ENCODE measurements at places on chromosomes 5 and 9.
A peak's percentile ranks its signal among the peaks of the same experiment; 100 is the strongest.

DNA sequence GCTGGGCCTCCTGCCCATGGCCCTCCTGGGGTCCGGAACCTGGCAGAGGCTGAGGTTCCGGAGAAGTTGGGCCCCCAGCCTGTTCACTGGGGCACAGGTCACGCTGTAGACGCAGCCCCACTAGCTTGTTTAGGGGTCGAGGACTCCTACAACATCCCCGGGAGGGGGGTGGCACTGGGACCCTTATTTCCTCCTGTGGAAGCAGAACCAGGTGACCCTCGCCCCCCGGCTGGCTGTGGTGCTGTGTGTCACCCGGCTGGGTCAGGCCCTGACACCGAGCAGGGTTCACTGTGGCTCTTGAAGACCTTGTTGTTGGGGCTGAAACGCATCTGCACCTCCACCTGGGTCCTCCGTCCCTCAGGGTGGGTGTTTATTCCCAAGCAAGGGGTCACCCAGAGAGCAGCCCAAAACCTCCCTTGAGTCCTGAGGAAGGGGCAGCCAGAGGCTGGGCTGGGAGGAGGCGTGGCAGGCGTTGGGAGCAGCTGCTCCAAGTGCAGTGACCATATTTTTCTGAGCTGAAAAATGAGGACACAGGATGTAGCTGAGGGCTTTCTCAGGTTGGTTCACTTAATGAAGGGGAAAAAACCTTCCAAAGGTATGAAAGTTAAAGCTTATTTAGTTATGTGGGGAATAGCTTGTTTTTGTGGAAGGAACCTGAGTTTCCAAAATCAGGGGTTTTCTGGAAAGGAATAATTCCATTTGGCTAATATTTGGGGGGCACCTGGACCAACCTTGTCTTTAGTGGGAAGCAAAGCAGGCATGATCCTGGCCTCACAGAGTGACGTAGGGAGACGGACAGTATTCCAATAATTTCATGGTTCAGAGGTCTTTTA is 164.7 kb upstream of the IER5L start:
- no peak for DNase-seq

- DNase-seq: no peak
Observed at GRCh38 chr9:87392086-87392485, 105.6 kb upstream of the DAPK1 start.

DNA sequence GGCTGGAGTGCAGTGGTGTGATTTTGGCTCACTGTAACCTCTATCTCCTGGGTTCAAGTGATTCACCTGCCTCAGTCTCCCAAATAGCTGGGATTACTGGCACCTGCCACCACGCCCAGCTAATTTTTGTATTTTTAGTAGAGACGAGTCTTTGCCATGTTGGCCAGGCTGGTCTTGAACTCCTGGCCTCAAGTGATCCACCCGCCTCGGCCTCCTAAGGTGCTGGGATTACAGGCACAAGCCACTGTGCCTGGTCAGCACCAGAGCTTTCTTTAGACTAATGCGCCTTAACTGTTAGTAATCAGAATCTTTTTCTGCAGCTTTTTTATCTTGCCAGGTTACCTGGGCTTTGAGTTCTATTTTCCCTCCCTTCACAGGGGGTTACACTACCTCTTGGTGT is 18.4 kb downstream of the PTGS1 start:
- no peak for DNase-seq

DNA sequence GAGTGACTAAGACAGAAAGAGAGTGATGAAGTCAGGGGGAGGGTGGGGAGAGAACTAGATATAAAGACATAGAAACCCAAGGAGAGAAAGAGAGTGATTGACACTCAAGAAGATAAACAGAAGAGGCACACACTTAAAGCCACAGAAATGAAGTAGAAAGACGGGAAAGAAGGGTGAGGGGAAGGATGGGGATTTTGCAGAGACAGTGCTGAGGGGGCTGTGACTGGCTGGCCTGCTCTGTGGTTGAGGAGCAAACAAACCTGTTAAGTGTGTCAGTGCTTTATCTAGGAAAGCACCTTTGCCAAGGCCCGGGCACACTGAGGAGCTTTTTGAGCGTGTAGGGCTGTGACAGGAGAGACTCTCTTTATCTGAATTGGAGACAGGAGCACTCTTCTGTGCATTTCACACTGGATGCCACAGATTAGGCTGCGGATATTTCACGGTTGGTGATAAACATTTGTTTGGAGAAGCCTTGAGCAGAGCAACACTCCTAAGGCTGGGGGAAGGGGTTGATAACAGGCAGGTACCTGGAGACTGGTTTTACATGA is 109.1 kb downstream of the DOCK2 start:
- DNase-seq: no peak

GRCh38 chr9:121283856-121284732 is 16.1 kb downstream of the GSN start:
- no peak for DNase-seq

- DNase-seq: no peak
Observed at GRCh38 chr9:32218100-32218767, 166.2 kb upstream of the ACO1 start.

DNA sequence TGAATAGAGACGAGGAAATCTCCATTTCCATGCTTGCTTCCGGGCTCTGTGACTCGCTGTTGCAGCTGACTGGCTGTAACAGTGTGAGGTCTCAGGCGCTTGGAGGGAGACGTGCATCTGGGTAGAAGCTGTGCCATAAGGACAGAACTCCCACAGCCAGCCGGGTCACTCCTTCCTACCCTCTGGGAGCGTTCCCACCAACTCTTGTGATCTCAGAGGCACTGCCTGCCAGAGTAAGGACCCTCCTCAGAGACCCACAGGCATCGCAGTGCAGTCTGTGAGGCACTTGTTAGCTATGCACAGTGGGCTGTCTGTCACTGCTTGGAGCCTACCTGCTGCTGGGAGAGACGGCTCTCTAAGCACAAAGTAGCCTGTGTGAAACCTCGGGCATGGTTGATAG is 203.4 kb upstream of the SEMA6A start:
- DNase-seq: no peak

DNA sequence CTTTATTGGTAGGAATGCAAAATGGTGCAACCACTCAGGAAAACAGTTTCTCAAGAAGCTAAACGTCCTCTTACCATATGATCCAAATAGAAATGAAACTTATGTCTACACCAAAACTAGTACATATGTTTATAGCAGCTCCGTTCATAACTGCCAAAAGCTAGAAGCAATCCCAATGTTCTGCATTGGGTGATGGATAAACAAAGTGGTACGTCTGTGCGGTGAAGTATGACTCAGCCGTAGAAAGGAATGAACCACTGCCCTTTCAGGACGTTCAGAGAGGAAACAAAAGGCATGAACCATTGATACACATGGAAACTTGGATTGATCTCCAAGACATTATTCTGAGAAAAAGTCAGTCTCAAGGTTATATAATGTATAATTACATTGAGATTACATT is 27.6 kb downstream of the HNRNPH1 start:
- DNase-seq: no peak

GRCh38 chr5:177468329-177468684 is 5.1 kb downstream of the DBN1 start:
- DNase-seq: no peak

DNA sequence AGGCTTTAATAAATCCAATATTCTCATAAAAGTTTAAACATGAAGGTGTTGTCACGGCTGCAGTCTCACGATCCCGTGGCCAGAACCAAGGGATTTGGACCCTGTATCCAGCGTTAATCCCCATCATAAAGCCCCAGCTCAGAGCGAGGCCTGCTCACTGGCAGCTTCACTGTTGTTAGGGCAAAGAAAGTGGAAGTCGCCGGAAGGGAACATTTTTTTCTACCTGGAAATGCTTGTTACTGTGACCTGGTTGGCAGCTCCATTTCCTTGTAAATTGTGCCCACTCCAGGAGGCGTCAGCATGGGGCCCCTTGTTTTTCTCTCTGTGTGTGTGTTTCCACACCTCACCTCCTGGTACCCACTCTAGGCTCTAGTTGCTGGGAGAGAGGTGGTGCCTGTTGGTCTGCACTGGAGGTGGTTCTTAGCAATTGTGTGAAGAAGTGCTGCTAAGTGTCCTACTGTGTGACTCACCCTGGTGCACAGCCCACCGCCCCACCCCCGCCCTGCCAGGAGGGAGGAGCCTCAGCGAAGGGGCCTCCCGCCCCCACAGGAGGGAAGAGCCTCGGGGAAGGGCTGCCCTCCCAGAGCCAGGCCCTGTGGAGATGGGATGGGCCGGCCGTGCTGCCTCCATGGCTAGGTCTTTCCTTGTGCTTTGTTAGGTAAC is 105.1 kb downstream of the EHMT1 start:
- DNase-seq: peak; percentile 62

DNA sequence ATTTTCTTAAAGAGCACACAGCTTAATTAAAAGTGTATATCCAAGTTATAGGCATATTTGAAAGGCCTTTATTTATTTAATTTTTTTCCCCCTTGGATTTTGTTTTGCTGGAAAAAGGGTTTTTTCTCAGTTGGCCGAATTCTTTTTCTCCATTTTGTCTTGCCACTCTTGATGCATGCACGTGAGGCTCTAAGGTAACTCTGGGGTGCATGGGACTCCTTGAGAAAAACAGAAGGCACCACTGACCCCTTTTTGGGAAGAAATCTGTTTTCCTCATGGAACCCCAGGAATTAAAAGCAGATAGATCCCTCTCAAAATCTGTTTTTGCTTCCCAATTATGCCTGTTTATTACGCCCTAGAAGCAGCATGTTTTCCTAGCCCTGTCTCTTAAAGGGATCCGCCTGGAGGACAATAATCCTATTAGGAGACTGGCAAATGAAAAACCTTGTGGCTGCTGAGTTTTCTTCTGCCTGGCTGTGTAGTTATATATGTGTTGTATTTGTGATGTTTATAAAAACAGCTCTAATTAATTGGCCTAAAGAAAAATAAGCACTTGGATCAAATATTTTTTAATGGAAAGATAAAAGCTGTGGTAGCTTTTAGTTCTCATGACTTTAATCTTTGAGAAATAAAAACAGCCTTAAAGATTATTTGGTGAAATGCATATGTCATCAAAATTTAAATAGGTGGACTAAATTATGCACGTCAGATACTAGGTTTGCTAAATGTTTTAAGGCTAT is 435.1 kb upstream of the CDH9 start:
- DNase-seq: no peak

DNA sequence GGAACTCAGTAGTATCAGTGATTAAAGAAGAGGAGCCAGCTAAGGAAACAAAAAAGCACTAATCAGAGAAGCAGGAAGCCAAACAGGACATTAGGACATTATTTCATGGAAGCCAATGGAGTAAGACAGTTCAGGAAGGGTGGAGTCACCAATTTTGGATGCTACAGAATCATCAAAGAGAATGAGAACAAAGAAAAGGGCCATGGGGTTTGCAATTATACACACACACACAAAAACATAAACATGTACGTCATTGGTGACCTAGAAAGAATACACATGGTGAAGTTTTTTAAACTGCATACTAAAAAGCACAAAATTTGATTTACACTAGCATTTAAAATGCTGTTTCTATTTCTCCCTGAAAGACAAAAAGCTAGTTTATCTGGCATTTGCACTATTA is 96.8 kb upstream of the MRPS30 start:
- no peak for DNase-seq

GRCh38 chr5:56158331-56158960 is 74.7 kb downstream of the ANKRD55 start:
- DNase-seq: no peak

DNA sequence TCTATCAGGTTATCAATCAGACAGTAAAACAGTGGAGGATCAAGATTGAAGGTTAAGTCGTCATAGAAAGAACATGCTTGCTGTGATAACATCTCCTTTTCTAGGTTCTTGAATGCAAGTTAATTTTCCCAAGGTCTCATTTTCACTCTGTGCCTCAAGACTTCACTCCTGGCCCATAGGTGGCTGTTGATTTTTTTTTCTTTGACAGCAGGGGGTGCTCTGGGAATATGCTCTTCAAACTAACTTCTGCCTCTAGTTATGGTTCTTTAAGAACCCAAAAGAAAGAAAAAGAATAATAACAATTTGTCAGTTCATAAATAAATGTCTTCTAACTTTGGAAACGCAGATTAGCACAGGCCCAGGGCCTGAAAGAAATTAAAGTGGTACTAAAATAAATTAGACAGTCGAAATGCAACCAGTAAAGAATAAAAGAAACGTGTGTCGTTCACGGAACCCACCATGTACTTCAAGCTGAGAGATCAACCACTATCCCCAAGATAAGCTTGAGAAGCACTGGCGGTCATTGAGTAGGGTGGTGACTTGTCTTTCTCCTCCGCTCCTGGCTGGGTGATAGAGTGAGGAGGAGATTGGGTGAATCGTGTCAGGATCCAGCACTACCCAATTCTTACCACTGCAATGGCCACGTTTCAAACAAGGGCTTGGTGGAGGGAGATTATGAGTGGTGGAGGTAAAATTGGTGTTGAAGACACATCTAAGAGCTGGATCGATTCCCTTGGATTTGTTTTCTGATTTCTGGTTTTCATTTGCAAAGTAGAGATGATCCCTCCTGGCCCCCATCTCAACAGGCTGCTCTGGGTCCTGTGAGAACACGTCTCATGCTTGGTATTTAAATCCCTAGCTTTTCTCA is 93.4 kb upstream of the IRX4 start:
- DNase-seq: no peak

DNA sequence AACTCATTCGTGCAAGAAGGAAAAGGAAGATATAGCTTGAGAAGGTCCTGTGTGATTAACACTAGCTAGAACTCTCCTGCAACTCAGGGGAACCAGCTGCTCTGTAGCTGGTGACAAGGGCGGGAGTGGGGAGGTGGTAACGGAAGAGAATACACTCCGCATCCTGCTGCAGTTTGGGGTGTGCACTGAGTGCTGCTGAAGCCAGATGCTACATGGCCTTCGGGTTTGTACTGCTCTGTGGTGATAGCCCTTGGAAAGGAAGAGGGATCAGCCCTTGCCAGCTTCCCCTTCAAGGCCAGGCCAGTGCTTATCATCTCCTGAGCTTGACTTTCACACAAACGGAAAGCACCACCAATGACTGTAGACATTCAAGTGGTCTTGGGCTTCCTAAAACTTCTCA is 34.3 kb downstream of the FRMD3 start:
- no peak for DNase-seq

DNA sequence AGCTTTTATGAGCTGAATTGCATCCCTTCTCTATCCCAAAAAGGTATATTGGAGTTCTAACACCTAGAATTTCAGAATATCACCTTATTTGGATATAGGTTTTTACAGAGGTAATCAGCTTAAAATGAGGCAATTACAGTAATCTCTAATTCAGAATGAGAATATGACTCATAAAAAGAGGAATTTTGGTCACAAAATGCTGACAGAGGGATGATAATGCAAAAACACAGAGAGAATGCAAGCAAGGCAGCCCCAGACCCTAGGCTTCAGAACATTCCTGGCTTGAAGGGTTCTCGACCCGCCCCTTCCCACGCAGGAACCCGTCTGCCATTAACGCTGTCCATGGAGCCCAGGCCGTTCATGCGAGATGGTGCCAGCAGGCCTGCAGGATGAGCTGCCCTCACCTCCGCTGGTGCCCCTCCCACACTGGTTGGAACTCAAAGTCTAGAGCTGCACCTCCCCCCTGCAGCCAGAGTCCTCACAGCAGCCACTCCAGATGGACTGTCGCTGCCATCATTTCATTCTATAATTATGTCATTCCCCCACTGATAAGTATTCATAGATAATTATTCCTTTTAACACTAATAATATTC is 1173.4 kb upstream of the ACO1 start:
- DNase-seq: peak; percentile 67

GRCh38 chr9:21507483-21507790 is 25.3 kb upstream of the IFNE start:
- DNase-seq: no peak

Measured in activated effector memory CD4-positive, alpha-beta T cell treated with anti-CD3 and anti-CD28 coated beads, Interleukin-2, amount 50 U/mL, for 16 hours (primary cell).